ENCODE measurements at places on chromosomes 7 and 10.

DNA sequence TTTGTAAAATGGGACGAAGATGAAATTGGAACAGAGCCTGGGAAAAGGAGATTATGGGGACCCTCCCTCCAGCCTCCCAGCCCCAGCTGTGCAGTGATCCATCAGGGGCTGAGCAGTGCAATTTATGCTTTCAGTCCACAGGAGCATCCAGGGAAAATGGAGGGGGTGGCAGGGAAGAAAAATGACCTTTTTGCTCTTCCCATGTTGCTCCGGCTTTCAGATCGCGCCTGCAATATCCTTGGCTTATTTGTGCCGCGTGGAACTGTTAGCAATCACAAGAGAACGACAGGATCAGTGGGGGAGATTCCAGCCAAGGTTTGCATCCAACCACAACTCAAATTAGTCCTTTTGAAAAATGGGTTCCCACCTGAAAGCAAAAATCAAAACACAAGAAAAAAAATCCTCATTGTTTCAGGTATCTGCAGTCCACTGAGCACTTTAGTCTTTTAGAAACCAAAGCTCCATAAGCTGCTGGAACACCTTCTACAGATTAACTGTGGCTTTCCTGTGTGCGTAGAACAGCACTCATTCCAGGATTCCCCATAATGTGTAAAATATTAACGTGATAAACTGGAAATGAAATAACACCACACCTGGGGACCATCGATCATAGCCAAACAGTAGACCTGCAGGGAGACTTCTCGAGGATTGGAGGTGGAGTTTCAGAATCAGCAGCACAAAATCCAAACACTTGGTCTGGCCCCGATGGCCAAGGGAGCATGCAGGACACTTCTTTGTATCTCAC lies 30.7 kb upstream of the SFMBT2 start:
- no peak for DNase-seq

- no peak for DNase-seq
These were observed 230.9 kb upstream of the AGK start for GRCh38 chr7:141320287-141320686.

DNA sequence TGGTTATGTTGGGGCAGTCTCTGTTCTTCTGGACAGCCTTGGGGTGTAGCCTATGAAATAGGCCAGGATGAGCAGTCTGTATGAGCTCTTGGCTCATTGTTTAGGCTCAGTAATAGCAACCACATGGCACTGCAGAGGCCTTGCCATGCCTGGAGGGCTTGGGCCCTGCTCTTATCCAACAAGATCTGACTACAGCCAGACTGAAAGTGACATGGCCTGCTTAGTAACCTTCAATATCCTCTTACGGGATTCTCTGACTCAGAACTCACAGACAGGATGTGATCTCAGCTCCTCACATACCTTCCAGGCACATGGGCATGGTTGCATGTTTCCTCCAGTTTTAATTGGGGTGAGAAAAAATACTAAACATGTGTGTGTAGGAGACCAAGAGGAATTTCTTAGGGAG lies 289.3 kb downstream of the PTEN start:
- DNase-seq = no peak

- no peak for DNase-seq
These were observed 241.5 kb upstream of the SP8 start for GRCh38 chr7:21028186-21028585.

DNA sequence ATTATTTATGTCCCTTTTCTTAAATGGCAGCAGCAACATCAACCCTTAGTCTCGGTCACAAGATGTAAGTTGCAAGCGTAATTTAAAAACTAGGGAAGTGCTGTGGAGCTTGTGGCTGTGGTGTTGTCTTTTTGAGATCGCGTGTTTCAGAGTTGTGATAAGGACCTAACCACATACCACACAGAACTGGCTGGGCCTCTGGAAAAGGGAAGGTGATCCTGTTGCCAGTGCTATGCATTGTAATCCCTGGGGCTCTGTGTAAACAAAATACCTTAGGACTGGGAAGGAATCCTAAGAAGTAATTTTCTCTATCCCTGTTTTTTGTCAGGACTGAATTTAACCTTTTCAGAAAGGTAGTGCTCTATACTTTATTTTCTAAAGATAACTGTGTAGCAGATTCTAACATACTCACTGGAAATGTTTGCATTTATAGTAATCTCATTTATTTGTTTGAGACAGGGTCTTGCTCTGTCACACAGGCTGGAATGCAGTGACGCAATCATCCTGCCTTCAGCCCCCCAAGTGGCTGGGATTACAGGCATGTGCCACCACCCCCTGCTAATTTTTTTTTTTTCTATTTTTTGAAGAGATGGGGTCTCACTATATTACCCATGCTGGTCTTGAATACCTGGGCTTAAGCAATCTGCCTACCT lies 60.4 kb downstream of the INPP5F start:
- no peak for DNase-seq

DNA sequence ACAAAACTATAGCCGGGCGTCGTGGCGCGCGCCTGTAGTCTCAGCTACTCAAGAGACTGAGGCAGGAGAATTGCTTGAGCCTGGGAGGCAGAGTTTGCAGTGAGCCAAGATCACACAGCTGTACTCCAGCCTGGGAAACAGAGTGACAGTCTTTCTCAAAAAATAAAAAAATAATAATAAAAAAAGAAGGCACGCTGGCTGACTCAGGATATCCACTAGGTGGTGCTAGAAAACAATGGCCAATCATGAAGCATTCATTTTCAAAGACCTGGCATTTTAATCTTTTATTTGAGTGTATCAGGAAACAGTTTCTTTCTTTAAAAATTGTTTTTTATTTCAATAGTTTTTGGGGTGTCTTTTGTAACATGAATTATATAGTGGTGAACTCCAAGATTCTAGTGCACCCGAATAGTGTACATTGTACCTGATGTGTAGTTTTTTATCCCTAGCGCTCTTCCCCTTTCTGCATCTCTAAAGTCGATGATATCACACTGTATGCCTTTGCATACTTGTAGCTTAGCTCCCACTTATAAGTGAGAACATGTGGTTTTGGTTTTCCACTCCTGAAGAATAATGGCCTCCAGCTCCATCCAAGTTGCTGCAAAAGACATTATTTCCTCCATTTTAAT lies 88.6 kb downstream of the LYZL1 start:
- no peak for DNase-seq

DNA sequence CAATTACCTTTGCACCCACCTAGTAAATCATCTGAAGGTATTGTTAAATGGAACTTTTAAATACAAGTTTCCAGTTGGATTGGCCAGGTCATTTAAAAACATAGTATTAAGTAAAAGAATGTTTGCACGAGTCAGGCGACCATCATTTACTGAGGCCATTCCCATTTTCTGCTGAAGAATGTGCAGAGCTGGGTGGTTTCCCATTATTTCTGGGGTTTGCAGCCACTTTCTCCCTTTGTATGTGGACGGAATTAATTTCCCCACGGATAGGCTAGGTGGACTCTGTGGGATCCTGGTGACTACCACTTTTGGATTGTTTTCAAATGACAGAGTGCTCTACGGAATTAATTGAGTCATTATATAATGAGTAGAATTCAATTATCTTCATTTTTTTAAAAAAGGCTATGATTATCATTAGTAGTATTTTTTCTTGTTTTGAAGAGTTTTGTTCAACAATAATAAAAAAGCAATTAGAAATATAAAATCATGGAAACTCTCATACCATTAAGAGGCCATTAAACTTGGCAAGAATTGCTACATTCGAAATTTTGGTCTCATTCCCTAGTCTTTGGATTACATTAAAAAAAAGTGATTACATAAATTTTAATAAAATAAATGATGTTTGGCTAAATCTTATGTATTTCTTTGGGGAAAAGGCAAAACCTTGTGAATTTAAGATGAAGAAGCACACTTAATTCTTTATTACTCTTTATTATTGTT lies 120.4 kb upstream of the FZD8 start:
- no peak for DNase-seq

DNA sequence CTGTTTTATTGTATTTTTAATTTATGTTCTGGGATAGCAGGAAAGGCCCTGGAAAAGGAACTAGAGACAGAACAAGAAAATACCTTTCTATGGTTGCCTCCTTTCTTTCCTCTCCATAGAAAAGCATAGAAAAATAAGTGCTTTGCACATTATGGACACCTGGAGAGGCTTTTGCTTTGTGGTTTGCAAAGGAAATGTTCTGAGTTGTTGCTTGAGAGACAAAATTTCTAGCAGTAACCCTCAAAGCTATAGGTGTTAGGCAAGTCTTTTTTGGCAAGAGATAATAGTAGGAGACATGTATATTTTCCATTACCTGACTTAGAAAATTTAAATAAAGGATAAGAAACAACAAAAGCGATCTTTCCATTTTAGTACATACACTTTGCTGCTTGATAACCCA lies 378.6 kb upstream of the PRKCQ start:
- no peak for DNase-seq

DNA sequence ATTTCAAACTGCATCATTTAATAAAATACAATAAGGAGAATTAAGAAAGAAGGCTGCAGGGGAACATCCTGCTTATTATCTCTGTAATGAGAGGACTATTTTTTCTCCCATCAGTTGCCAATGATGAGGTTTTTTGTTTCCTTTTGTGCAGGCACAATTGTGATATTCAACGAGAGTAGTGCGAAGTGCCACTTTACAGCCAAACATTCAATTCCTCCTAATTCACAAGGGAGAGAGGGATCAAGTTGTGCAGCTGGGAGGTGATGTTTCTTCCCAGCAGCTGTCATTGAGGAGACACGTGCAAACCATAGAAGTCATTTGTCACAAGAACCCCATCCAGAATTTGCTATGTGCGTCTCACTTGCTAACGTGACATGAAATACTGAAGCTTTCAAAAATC lies 81.6 kb upstream of the ICA1 start:
- DNase-seq = no peak

DNA sequence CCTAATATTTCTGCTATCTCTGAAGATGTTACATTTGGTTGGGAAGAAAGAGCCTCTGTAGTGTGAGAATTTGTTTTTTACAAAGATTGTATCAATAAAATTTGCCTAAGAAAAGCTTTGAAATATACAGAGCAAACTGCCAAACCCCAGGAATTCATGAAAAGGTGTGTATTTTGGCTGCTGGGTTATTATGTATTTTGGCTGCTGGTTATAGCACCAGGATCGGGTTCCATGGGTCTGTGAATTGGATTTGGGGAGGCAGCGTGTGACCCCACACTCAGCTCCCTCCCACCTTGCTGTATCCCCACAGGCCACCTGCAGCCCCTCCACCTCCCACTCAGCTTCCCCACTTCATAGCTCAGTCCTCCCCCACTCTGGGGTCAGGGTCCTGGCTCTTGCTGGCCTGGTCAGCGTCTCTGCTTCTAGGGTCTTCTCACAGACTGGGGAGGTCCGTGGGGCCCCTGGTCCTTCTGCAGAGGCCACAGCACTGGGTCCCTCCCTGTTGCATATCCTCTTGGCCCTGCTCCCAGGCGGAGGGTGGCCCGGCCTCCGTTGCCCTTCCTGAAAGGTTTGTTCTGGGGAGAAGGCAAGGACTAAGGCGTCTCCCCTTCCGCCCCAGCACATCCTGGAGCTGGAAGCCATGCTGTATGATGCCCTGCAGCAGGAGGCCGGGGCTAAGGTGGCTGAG lies 24.0 kb upstream of the DPYSL4 start:
- no peak for DNase-seq

GRCh38 chr10:17744341-17744861 lies 7.6 kb upstream of the TMEM236 start:
- DNase-seq = no peak

GRCh38 chr10:19683960-19684359 lies 132.3 kb upstream of the PLXDC2 start:
- DNase-seq = no peak

GRCh38 chr10:71608819-71609768 lies 110.5 kb downstream of the C10orf105 start:
- peak; percentile 81 for DNase-seq

DNA sequence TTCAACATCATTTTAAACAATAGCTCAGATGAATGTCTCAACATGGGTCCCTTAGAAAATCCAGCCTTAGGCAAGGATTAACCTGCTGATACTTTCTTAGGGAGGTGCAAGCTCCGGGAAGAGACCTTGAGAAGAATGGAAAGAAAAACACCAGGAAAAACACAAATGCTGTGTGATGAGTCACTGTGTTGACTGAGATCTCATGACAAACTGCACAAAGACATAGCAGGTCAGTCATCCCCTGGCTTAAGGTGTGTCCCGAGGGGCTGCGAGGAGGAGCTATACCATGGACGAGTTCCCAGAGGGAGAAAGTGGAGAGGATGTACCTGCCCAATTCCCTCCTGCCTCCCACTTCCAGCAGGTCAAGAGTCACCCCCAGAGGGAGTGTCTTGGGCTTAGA lies 98.0 kb downstream of the TEX36 start:
- DNase-seq = no peak

- DNase-seq = no peak
These were observed 28.5 kb downstream of the PIP4K2A start for GRCh38 chr10:22685926-22686325.

- no peak for DNase-seq
These were observed 758.0 kb upstream of the LRRTM3 start for GRCh38 chr10:66167816-66168215.

DNA sequence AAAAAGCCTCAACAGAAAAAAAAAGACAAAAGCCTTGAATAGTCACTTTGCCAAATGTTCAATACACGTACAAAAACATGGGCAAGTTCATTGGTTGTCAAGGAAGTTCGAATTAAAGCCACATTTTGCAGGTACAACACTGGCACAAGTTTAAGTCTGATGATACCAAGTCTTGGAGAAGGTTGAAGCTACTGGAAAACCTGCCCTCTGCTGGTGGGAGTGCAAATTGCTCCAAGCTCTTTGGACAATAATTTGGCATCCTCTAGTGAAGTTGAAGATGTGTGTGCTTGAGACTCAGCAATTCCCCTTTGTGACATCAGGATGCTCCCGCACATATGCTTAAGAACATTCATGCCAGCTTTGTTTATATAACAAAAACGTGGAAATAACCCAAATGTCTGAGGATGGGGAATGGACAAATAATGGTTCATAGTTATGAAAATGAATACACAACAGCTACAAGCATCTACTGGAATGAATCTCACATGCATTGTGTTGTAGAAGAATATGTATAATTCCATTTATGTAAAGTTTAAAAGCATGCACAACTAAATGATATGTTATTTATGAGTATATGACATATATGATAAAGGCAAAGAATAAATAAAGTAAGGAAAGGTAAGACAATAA lies 120.0 kb upstream of the PLPP4 start:
- no peak for DNase-seq

DNA sequence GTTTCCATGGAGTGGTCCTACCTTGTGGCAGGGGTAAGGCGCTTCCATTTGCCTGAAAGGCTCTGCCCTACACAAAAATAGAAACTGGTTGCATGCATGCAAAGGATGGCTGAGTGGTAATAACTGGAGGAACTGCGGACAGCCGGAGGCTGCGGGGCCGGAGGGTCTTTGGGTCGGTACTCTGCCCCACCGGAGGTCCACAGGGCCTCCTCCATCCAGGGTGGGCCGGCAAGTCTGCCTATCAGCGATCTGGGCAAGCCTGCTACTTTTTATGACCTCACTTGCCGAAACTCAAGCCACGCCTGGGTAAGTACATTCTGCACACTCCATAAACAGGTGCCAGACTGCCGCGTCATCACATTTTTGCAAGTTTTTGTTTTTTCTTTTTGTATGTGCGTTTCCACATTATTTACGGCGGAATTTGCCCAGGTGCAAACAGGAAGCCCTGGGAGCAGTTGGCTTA lies 30.0 kb downstream of the TACC2 start:
- no peak for DNase-seq

- no peak for DNase-seq
These were observed 24.7 kb upstream of the AMZ1 start for GRCh38 chr7:2663121-2663886.
